ENCODE measurements at places on chromosomes 16 and 17. TPM values are rescaled to one million over a fixed set of nuclear protein-coding genes. Genes with fewer than 3 reads are reported as not detected.

CHMP6 gene
- total RNA-seq: 30.9 TPM

ATP2A3 gene
- 32.1 TPM for total RNA-seq

WNT9B gene
- total RNA-seq: 0.84 TPM

TAT gene
- total RNA-seq: not detected

DNA sequence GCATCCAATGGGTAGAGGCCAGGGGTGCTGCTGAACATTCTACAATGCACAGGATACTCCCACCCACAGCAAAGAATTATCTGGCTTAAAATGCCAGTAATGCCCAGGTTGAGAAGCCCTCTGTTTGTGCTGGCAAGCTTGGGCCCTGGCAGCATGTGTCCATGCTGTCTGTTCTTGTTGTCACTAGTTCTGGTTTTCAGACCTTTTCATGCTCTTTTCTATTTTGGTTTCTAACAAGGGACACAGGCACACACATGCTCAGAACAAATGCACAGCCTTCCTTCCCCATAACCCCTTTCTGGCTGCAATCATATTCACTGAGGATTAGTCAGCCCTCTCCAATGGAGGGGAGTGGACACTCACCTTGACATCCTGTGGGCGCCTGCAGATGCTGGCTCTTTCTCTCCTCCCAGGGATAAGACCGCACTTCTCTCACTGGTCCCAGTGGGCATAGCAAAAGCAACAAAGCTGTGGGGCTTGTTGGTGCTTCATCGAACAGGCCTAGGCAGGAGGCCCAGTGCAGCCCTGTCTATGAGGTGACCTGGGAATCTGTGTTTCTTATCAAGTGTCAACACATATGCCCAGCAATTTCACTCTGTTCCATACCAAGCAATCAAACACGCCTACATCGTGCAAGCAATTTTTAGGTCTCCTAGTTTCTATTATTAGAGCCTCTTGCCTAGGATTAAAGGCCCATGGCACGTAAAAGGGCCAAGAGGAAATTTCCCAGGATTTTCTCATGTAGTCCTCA, 271.1 kb upstream of the CCL2 start:
- H3K27me3 ChIP-seq: no peaks in the 10 kb centered on the region
- no peak overlapping the region for H3K27ac ChIP-seq
- H3K4me3 ChIP-seq: no peak overlapping the region
- DNase-seq: no peak
- no peaks in the 10 kb centered on the region for H3K4me1 ChIP-seq

GRCh38 chr16:53945996-53946395, 242.0 kb downstream of the FTO start:
- H3K27ac ChIP-seq: no peak overlapping the region
- no peaks in the 10 kb centered on the region for H3K36me3 ChIP-seq
- no peaks in the 10 kb centered on the region for H3K27me3 ChIP-seq
- H3K4me1 ChIP-seq: no peaks in the 10 kb centered on the region

GRCh38 chr16:30949650-30950515, 1.0 kb downstream of the ORAI3 start:
- DNase-seq: peak; percentile 93
- no peaks in the 10 kb centered on the region for H3K4me1 ChIP-seq

GRCh38 chr17:60091908-60092331, 13.2 kb upstream of the HEATR6 start:
- no peaks in the 10 kb centered on the region for H3K4me1 ChIP-seq
- no peak overlapping the region for H3K27ac ChIP-seq
- no peaks in the 10 kb centered on the region for H3K27me3 ChIP-seq
- H3K4me3 ChIP-seq: no peak overlapping the region

- H3K36me3 ChIP-seq: peaks cover 6% of the 10 kb centered on the region
- no peak overlapping the region for H3K4me3 ChIP-seq
- H3K27ac ChIP-seq: no peak overlapping the region
- H3K4me1 ChIP-seq: no peaks in the 10 kb centered on the region
Measured at GRCh38 chr17:74770498-74771318, 5.4 kb downstream of the NAT9 start.

DNA sequence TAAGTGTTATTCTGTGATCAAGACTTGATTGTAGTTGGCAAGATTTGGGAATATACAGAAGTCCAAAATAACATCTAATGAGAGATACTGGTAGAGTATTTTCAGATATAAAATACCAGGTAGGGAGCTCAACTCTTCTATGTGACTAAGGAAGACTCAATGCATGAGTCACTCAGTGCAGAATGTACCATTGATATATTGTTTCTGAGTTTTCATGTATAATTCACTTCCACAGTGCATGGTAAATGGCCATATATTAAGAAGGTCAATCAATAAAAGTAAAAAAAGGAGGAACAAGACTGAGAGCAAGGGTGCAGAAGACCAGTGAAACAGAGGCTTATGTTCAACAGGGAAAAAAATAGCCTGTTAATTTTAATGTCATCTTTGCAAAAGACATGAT, 1387.9 kb downstream of the CDH8 start:
- DNase-seq: no peak
- no peaks in the 10 kb centered on the region for H3K27me3 ChIP-seq
- no peak overlapping the region for H3K27ac ChIP-seq
